H1 (cell line): ENCODE measurements at places on chromosomes 13 and 19. TPM values are rescaled to one million over a fixed set of nuclear protein-coding genes. Genes with fewer than 3 reads are reported as not detected.

Gene LIPE
- 12.5 and 15.9 TPM in 2 replicates for total RNA-seq

GRCh38 chr13:23966691-23967615, 69.7 kb upstream of the C1QTNF9B start:
- no peak overlapping the region for H3K27ac ChIP-seq
- no peaks in the 10 kb centered on the region for H3K27me3 ChIP-seq
- no peak overlapping the region for H3K4me3 ChIP-seq
- H3K36me3 ChIP-seq, result no peaks in the 10 kb centered on the region
- H3K4me1 ChIP-seq, result no peaks in the 10 kb centered on the region
- DNase-seq, result no peak

Gene SEMA6B
- 54.4 and 56.7 TPM in 2 replicates for total RNA-seq

Gene CYP4F3
- not detected in 2 replicates for total RNA-seq

- no peaks in the 10 kb centered on the region; the same call in 1 of the 2 replicates for H3K4me1 ChIP-seq
- H3K36me3 ChIP-seq, result no peaks in the 10 kb centered on the region
- no peak for DNase-seq
- no peaks in the 10 kb centered on the region for H3K27me3 ChIP-seq
Measured at GRCh38 chr19:13644645-13645044, 119.7 kb upstream of the MRI1 start.

GRCh38 chr13:35144166-35144890, 202.3 kb downstream of the NBEA start:
- H3K4me1 ChIP-seq, result no peaks in the 10 kb centered on the region
- no peak overlapping the region for H3K4me3 ChIP-seq
- no peak for DNase-seq

GRCh38 chr19:47495478-47496372, 11.7 kb upstream of the KPTN start:
- no peak overlapping the region for H3K27ac ChIP-seq
- H3K4me3 ChIP-seq, result no peak overlapping the region
- no peaks in the 10 kb centered on the region for H3K36me3 ChIP-seq

DNA sequence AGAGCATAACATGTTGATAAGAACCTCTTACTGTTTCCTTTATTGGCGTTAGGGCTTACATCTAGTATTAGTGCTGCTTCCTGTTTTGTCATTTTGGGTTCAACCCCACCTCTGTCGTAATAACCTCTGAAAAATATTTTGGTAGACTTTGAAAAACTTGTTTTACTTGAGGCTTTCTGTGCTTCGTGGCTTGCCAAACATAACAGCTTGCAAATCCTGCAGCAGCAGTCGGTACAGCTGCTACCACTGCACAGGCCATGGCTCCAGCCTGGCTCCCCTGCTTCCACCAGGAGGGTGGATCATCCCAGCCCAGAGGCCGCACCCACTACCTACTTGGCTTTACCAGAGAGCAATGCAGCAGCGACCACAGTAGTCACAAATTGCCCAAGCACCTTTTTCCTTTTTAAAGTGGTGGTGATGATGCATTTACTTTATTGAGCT, 11.8 kb upstream of the CEACAM4 start:
- H3K4me1 ChIP-seq, result no peaks in the 10 kb centered on the region
- DNase-seq, result no peak
- H3K36me3 ChIP-seq, result no peaks in the 10 kb centered on the region

Gene ZNF772
- total RNA-seq, result 15.2 and 15.7 TPM in 2 replicates

Gene MUC16
- 0.17 and 0.25 TPM in 2 replicates for total RNA-seq

Gene IL4I1
- 0.67 and 0.76 TPM in 2 replicates for total RNA-seq

GRCh38 chr19:50601407-50602088, 33.3 kb upstream of the LRRC4B start:
- no peak overlapping the region for H3K4me3 ChIP-seq
- no peaks in the 10 kb centered on the region for H3K36me3 ChIP-seq
- no peaks in the 10 kb centered on the region for H3K4me1 ChIP-seq
- no peak for DNase-seq

Gene SLC10A2
- not detected in 2 replicates for total RNA-seq

- 0 out of 2 replicates have a peak, but pooled peaks cover 2% of the 10 kb centered on the region for H3K36me3 ChIP-seq
- DNase-seq, result no peak
- H3K27me3 ChIP-seq, result no peaks in the 10 kb centered on the region; the same call in 1 of the 2 replicates
- peaks cover 1% of the 10 kb centered on the region; the same call in 1 of the 2 replicates for H3K4me1 ChIP-seq
Measured at GRCh38 chr19:7687177-7687576, 6.5 kb downstream of the TRAPPC5 start.

DNA sequence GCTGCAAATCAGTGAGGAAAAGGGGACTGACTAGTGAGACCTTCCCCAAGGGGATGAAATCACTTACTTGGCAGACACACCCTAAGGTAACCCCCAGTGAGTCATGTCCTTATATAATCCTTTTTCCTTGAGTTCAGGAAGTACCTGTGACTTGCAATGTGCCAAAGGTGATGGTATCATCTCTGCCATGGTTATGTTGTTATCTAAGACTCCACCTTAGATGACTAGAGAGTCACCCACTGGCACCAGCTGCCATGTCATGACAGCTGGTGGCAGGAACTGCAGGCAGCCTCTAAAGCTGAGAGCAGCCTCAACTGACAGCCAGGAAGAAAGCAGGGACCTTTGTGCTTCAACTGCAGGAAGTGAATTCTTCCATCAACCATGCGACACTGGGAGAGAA, 12.5 kb downstream of the PBX4 start:
- no peak overlapping the region for H3K4me3 ChIP-seq
- H3K4me1 ChIP-seq, result peaks cover 2% of the 10 kb centered on the region; the same call in 1 of the 2 replicates
- no peak overlapping the region for H3K27ac ChIP-seq
- no peak for DNase-seq
- no peaks in the 10 kb centered on the region for H3K27me3 ChIP-seq
- H3K36me3 ChIP-seq, result no peaks in the 10 kb centered on the region

DNA sequence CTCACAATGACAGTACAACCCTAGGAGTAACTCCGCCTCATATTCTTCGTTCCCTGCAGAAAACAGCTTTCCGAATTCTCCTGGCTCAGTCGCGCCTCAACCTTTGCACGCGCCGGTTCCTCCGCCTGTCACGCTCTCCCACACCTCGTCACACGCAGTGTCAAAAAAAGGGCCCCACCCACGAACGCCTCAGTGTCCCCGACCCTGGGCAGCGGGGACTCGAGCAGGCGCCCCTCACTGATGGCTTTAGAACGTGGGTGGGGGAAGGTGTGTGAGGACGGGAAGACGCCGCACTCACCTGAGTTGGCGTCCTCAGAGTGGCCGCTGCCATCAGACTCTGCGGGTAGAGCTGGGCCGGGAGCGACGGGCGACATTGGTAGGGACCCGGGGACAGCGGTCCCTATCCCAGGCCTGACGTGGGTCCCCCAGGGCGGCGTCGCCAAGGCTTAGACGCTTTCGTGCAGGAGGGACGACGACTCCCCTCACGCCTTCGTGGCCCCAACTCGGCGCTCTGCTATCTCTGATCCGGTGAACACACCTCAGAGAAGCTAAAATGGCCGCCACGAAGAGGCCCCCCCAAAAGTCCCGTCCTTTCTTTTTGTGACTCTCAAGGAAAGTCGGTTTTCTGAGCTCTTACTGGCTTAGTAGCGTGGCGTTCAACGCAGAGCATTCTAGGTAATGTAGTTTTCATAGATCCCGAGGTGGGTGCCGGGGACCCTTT, at the start of gene ZNF154:
TSS of gene ZNF154 (minus strand) at position 564 of the 721 bp plus-strand sequence. CDS start at position 331, 233 bp downstream.
- DNase-seq, result peak; percentile 65
- H3K4me1 ChIP-seq, result no peaks in the 10 kb centered on the region
- H3K4me3 ChIP-seq, result peak within 1 kb of the TSS; percentile 97
- H3K27ac ChIP-seq, result peak within 1 kb of the TSS; percentile 95

Gene RCBTB2
- total RNA-seq, result 8.4 and 9.3 TPM in 2 replicates

GRCh38 chr13:25130944-25131343, 35.0 kb downstream of the PABPC3 start:
- H3K4me3 ChIP-seq, result no peak overlapping the region
- peaks cover 17% of the 10 kb centered on the region for H3K4me1 ChIP-seq
- no peak for DNase-seq
- no peak overlapping the region for H3K27ac ChIP-seq
- no peaks in the 10 kb centered on the region for H3K27me3 ChIP-seq

GRCh38 chr19:38687837-38688378, 40.5 kb downstream of the ACTN4 start:
- no peaks in the 10 kb centered on the region for H3K27me3 ChIP-seq
- H3K27ac ChIP-seq, result no peak overlapping the region
- H3K4me1 ChIP-seq, result peaks cover 21% of the 10 kb centered on the region
- H3K4me3 ChIP-seq, result no peak overlapping the region
- DNase-seq, result no peak

Gene ZNF177
- 5.9 and 7.7 TPM in 2 replicates for total RNA-seq

DNA sequence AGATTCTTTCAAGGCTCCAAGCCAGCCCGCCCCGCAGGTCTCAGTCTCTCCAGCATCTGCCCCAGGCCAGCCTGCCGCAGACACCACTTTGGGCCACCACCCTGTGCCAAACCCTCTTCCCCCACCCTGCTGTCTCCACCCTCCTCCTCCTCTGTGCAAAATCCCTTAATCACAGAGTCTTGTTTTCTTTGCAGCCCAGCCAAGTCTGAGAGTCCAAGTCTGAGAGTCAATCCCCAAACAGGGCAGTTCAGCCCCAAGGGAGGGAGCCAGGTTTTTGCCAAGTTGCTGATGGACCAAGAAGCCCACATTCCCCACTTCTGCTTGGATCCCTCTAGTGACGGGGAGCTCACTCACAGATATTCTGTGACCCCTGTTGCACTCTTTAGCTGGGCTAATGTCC, 3.1 kb downstream of the ADAMTS10 start:
- H3K4me3 ChIP-seq, result no peak overlapping the region
- peaks cover 12% of the 10 kb centered on the region; the same call in 1 of the 2 replicates for H3K36me3 ChIP-seq
- peaks cover 19% of the 10 kb centered on the region for H3K4me1 ChIP-seq
- no peak overlapping the region for H3K27ac ChIP-seq
- DNase-seq, result no peak

Gene ATP4B
- not detected in 2 replicates for total RNA-seq

Gene MYO1F
- total RNA-seq, result 2.2 and 4.6 TPM in 2 replicates

DNA sequence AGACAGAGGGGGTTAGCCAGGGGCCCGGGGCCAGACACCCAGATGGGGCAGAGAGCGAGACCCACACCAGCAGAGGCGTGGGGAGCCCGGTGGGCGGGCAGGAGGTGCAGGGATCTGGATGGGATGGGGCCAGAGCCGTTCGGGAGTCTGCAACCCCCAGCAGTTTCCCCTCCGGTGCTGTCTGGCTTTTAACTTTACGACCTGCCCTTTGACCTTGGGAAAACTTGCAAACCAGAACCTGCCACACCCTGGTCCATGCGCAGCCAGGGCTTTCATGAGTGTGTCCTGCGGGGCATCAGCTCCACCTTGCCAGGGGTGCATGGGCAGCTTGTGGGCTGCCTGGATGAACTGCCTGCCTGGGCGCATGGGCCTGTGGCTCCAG, 9.8 kb downstream of the JOSD2 start:
- H3K4me1 ChIP-seq, result no peaks in the 10 kb centered on the region
- no peak overlapping the region for H3K4me3 ChIP-seq
- no peak overlapping the region for H3K27ac ChIP-seq
- no peak for DNase-seq
- no peaks in the 10 kb centered on the region for H3K36me3 ChIP-seq
